Astrocyte of the hippocampus (primary cell): ENCODE measurements at places on chromosomes 6 and 20.

GRCh38 chr20:41411391-41411847, 44.8 kb upstream of the EMILIN3 start:
- DNase-seq: peak; percentile 33

GRCh38 chr6:133376743-133377142, 135.6 kb downstream of the EYA4 start:
- DNase-seq: no peak

- no peak for DNase-seq
Measured at GRCh38 chr6:119637768-119638167, 288.2 kb upstream of the MAN1A1 start.

DNA sequence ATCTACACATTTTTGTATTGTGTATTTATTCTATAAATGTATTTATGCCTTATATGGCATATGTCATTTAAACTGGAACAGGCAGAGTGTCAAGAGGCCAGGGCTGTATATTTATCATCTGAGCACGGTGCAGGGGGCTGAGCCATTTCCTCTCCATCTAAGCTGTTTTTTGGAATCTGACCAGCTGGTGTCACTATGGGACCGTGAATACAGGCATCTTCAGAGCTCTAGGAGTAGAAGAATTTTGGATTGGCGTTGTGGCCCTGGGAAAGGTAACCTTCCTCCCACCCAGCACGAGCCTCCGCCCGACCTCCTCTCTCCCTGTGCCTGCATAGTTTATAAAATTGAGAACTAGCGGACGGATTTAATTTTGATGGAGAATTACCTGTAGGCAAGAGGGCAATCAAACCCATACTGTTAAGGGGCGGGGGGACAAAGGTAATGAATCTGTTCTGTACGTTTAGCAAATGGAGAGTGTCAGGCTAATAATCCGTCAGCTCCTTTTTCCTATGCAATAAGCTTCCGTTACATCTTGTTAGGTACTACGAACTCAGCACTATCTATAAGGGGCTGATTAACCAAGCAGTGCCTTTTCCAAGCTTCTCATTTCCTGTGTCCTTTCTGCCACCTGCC, 29.0 kb upstream of the EEF1E1 start:
- DNase-seq: peak; percentile 85

GRCh38 chr20:44024820-44025580, 110.3 kb downstream of the TOX2 start:
- no peak for DNase-seq

DNA sequence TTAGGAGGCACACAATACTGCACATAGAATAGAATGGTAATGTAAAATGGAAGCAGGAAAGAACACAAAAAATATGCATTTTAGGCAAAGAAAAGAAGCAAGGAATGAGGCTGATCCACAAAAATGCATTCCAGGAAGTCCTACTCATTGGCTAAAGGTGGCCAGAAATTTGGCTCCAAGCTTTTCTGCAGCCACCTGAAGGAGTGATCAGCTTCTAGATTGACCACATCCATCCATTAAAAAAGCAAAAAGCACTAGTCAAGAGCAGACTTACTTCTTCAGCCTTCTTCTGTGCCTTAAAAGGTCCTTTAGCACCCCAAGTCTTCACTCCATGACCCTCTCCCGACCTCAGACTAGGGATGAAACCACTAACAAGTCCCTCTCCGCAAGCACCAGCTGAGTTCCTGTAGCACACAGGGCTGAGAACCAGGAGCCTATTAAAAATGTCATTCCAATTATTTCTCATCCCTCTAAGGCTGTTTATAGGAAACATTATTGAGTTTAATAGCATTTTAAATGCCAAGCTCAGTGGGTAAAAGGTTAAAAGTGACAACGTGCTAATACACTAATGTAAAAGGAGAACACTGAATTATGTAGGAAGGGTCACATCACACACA, 36.5 kb downstream of the TRAM2 start:
- DNase-seq: peak; percentile 76

- DNase-seq: no peak
Measured at GRCh38 chr20:6767126-6767535, 355 bp upstream of the BMP2 start.

- peak; percentile 22 for DNase-seq
Measured at GRCh38 chr6:63635215-63635587, 401 bp upstream of the PHF3 start.

DNA sequence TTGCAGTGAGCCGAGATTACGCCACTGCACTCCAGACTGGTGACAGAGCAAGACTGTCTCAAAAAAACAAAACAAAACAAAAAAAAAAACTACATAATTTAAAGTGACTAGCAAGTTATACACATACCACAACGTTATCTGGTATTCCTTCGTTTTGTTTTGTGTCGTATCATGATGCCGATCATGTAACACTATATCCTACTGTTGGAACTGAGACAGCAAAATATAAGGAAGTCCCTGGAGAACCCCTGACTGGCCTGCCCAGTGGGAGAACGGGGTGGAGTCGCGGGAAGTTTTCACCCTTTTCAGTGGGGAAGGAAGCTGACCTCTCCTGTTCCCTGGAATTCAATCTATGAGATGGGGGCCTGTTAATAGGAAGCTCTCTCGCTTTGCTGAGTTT, 15.1 kb downstream of the SOX4 start:
- DNase-seq: no peak

- DNase-seq: peak; percentile 37
Measured at GRCh38 chr6:36949636-36950035, 4.9 kb upstream of the PI16 start.

DNA sequence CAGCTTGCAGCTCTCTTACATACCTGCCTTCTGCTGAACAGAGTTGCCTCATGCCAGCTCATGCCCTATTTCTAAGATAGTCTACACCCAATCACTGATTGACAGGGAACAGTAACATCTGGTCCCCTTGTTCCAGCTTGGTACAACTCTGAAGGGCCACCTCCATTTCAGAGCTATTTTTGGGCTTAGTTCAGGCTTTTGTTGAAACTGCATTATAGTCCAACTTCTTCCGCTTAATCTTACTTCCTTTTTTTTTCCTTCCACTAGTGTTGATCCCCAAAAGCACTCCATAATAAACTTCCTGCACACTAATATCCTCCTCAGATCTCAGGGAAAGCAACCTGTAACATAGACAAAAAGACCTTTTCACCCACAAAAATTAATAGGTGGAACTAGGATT, 65.7 kb upstream of the TNFRSF21 start:
- no peak for DNase-seq

DNA sequence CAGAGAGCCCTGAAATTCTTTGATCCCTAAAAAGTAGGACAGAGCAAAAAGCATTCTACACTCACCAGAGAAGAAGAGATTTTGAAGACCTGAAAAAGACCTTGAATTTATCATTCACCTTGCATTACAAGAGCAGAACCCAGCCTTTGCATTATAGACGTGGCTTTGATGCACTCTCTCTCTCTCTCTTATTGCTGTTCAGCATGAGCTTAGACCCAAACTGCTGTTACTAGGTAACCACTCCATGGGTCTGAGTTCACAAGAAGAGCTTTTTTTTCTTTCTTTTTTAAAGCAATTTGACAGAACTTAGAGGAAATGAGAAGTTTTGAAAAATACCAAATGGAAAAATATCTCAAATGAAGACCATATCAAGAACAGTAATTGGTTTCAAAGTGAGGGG, 44.4 kb downstream of the COL9A1 start:
- DNase-seq: no peak

- peak; percentile 14 for DNase-seq
Measured at GRCh38 chr20:39607141-39607540, 645.0 kb downstream of the DHX35 start.

GRCh38 chr20:34904202-34904621, 27.8 kb downstream of the ACSS2 start:
- DNase-seq: no peak

DNA sequence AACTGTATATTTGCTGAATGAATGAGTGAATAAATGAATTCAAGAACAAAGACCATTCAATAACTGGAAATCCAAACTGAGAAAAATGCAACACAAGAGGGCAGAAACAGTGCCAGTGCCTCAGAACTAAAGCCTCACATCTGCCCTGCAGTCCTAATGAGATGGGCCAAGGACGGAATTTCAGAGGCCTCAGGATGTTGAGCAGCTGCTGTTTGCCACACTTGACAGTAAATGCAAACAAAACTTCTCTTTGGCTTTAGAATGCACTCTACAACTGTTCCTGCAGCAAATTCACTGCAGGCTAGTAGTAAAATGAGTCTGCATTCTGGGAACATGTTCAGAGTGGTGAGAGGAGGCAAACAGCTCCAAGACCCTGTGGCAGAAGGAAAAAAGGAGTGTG, 177.6 kb upstream of the LRFN2 start:
- DNase-seq: no peak

DNA sequence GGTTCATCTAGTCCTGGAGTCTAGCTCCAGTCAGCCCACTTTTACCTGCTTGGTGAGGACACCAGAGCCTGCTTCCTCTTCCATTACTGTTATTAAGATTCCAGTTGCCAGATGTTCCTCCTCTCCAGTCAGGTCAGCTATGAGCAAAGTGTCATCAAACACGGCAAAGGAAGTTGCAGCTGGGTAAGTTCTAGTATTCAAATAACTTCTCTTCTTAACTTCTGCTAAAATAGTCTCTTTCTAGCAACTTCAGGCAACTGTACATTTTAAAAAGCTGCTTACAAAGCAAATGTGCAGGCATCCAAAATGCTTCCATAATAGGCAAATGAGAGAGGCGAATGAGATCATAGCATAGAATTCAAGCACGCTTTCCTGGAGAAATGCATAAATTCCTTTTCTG, 18.4 kb upstream of the MRPS18A start:
- no peak for DNase-seq

GRCh38 chr20:52426856-52427255, 235.3 kb upstream of the ZFP64 start:
- no peak for DNase-seq

DNA sequence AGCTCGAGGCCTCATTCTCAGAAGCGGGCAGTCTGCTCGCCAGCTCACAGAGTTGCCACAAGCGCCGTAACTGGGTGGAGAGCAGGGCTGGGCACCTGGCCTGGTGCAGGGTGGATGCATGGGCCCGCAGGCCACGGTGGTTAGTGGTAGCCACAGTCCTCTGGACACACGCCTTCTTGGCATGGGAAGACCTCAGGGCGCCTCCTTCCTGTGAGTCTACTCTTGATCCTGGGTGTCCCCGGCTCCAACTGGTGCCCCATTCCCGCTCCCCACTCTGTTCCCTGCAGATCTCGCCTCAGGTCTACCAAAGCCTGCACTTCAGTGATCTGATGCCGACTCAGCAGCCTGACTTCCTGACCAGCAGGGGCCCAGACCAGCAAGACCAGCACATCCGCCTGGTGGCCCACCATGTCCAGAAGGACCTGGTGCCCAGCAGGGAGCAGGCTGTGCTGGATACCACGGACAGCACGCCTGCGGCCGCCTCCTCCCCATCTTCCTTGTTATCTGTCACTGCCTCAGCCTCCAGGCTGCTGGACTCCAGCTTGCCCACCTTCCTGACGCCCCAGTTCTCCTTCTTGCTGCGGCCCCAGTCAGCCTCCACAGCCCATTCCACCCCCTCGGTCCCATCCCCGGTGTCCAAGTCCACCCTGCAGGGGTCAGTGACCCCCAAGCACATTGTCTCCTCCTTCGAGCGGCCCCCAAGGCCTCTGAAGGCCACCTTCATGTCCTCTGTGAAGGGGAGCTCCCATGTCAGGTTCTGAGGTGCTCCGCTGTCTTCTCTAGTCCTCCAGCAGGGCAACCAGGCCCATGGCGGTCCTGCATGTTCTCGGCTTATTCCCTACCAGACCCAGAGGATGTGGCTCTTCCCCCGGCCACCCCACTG, 43.1 kb downstream of the SUN5 start:
- DNase-seq: no peak

DNA sequence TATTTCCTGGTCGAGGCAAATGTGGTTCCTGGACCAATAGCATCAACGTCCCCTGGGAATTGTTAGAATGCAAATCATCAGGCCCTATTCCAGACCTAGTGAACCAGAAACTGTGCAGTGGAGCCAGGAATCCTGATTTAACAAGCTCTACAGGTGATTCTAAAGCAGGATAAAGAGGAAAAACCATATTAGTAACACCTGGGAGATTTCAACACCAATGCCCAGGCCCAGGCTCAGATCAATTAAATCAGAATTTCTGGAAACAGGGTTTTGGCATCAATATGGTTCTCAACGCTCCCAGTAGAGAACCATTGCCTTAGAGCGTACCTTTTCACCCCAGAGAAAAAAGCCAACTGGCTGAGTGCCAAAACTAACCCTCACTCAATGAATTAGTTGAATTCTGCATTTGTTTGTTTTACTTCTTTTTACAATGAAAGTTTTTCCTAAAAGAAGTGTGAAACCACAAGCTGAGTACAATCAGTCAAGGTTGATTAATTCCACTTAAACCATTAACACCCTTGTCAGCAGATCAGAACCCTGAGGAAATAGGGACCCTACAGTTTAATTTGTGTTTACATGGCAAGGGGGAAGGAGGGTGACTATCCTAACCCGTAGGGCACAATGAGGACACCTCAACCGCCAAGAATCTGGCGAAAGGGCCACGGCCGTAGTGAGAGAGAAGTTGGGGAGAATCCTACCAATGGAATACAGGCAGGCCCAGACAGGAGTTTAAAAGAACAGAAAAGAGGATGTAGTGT, 34.9 kb upstream of the LOC128125822 start:
- DNase-seq: peak; percentile 18

- no peak for DNase-seq
Measured at GRCh38 chr6:145332011-145332410, 403.3 kb downstream of the EPM2A start.

GRCh38 chr6:50966986-50967385, 148.3 kb downstream of the TFAP2B start:
- DNase-seq: no peak

- peak; percentile 54 for DNase-seq
Measured at GRCh38 chr6:106184629-106185028, 98.5 kb downstream of the PRDM1 start.

DNA sequence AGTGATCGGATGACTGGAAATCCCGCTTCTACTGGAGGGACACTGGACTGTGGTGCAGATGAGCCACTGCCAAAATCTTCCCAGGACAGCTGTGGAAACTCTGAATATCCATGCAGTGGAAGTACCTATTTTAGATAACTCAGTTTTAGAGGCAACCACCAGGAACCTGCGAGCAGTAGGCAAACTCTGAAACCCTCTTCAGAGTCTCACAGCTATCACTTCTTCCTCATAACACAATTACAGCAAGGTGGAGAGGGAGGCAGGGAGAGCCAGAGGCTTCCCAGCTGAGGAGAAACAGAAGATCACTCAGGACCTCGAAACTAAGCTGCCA, 322.8 kb upstream of the NT5E start:
- DNase-seq: no peak

- DNase-seq: no peak
Measured at GRCh38 chr6:10250655-10251220, 164.1 kb downstream of the TFAP2A start.

GRCh38 chr6:152112491-152113261, 305.2 kb downstream of the ESR1 start:
- DNase-seq: no peak

GRCh38 chr6:148450866-148451265, 108.2 kb downstream of the SASH1 start:
- DNase-seq: no peak

DNA sequence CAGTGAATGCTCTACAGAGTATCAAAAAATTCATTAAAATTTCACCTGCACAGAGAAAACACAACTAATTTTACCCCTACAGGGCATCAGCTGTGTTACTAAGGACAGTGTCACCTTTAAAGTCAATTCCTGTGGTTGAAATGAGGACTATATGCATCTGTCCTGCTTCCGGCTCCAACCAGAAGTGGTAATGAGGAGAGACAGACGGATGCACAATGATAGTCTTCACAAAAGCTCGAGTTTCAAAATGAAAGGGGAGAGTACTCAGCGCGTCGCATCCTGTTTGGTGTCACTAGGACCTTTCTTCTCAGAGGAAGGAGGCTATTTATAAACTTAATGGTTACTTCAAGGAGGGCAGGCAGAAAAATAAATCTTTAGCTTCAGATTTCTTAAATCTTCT, 86.5 kb downstream of the LYRM4 start:
- no peak for DNase-seq
